ENCODE measurements at places on chromosomes 3 and 15.
A peak's percentile ranks its signal among the peaks of the same experiment; 100 is the strongest.

- DNase-seq, result no peak
Observed at GRCh38 chr15:80560601-80561400, 134.3 kb upstream of the ABHD17C start.

- DNase-seq, result no peak
Observed at GRCh38 chr15:61227269-61227949, 1.7 kb downstream of the RORA start.

DNA sequence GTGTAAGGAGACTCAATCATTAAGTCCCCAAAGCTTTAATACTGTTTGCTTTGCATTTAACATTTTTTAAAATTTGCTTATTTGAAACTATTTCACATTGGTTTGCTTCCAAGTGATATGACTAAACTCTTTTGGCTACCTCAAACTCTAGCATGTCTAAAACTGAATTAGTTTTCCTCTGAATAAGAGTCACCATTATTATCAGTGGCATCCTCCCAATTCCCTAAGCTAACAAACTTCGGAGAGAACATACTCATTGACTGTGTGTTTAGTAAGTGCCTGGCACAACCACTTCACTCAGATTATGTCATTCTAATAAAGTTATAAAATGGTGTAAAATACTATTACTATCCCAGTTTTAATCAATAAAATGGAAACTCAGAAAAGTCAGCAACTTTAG is 21.9 kb downstream of the ATOSA start:
- no peak for DNase-seq

DNA sequence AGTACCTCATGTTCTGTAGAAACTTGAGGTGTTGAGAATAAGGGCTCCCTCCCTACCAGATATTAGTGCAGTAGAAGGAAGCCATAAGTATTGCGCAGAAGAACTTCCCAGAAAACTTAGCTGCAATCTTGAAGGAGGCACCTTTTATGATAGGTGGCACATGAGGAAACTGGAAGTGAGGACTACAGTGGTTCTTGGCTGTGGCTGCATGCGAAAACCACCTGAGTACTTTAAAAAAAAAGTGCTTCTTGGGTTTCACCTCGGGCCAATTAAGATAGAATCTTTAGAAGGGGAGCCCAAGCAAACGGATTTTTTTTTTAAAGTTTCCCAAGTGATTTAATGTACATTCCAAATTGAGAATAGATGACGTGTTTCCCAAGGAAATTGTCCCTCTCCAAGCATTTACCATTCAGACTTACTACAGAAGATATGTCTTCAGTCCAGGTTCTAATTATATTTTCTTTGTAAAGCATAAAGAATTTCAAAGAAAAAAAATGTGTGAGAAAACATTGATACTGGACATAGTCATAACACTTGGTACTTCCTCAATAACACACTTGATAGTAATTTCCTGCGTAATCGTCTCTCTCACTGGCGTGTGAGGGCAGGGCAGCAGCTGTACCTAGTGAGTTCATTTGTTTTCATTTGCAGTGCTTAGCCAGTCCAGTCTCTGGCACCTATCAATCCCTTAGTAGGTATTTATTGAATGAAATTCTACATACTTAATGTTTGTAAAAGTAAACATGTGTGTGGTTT is 12.3 kb upstream of the NR1I2 start:
- DNase-seq, result no peak

DNA sequence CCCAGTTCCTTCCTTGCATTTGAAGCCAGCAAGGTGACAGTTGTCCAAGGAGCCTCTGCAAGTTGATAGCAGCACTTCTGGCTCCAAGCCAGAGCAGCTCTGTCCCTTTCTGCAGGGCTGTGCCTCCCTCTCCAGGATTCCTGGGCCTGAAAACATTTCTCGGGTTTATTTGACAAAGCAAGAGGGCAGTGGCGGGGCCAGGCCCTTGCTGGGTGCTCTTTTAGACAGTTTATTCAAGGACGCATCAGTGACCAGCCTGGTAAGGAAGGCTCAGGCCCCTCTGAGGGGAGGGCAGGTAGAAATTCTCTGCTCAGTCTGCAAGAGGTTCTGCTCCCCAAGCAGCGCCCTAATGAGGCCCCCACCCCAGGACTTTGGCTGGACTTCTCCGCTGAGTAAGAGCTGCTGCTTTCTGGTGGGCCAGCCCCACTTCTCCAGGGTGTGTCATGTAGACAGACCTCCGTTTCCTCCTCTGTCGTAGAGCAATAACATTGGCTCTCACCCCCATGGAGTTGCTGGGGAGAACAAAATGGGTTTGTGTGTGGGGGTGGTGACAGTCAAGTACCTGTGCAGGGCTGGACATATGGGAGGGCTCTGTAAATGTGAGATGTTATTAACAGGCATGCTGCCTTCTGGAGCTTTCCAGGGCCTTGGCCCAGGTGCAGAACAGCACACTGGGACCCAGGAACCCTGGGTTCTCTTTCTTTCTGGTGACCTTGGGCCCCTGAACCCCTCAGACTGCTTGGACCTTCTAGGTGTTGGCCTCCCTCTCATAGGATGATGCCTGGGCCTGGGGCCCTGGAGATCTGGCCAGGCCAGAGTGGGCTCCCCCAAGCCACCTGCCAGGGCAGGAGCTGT is 146.2 kb upstream of the TLE3 start:
- no peak for DNase-seq

DNA sequence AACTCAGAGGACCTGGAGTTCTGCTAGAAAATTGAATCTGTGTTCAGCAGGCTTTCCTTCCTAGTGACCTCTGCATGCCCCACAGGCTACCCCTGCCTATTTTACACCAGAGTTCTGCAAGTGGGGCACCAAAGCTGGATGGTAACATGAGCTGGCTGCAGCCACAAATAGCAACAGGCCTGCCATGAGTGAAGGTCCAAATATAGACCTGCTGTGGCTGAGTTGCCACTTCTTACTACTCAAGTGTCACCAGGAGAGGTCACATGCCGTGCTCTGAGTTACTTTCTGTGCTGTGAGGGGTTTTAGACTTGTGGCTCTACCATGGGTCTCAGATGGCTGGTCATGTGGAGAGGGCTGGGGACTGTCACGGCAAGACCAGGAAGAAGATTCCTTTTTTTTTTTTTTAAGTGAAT is at the start of gene FSD2:
TSS of gene FSD2 (minus strand) at position 76 of the 413 bp plus-strand sequence. CDS start 18,679 bp downstream, outside the sequence.
- DNase-seq, result no peak

GRCh38 chr15:66126456-66126855 is 127.1 kb downstream of the MEGF11 start:
- DNase-seq, result no peak

GRCh38 chr3:66394019-66394752 is 106.6 kb downstream of the LRIG1 start:
- no peak for DNase-seq

GRCh38 chr15:78212546-78213424 is 21.6 kb downstream of the ACSBG1 start:
- DNase-seq, result no peak

GRCh38 chr3:136787349-136787748 is 31.6 kb upstream of the SLC35G2 start:
- DNase-seq, result peak; percentile 32

DNA sequence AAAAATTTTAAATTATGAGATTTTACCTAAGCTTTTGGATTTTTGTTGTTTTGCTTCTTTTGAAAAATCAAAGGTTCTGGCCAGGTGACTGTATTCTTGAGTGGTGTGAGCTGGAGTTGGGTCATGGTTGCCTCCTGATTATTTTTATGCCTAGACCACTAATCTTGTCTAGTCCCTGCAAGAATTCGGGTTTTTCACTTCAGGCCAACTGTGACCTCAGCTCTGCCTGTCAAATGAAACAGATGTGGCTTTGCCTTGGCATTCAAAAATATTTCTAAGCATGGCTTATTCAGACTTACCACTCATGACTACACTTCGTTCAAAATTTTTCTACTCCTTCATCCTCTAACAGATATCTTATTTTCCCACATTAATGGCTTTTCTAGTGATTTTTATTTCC is 25.4 kb upstream of the CDV3 start:
- DNase-seq, result no peak

- DNase-seq, result no peak
Observed at GRCh38 chr15:94600505-94600904, 369.1 kb downstream of the MCTP2 start.

DNA sequence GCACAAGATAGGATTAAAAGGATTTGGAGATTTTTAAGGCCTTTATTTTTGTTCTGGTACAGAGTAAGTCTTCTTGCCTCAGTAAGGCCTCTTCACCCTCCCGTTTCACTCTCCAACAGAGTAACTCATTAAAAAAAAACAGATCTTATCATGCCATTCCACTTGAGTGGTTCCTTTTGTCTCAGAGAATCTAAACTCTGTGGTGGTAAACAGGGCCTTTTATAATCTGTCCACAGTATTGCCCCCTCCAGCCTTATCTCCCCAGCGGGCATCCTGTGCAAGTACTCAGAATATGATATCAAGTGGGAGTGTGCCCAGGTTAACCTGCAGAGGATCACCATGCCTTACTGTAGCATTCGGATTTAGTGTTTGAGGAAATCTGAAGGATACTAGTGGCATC is 20.3 kb upstream of the ATOSA start:
- DNase-seq, result no peak

GRCh38 chr15:54250326-54250725 is 272.1 kb downstream of the UNC13C start:
- no peak for DNase-seq

GRCh38 chr15:70486451-70487386 is 276.6 kb downstream of the UACA start:
- no peak for DNase-seq

DNA sequence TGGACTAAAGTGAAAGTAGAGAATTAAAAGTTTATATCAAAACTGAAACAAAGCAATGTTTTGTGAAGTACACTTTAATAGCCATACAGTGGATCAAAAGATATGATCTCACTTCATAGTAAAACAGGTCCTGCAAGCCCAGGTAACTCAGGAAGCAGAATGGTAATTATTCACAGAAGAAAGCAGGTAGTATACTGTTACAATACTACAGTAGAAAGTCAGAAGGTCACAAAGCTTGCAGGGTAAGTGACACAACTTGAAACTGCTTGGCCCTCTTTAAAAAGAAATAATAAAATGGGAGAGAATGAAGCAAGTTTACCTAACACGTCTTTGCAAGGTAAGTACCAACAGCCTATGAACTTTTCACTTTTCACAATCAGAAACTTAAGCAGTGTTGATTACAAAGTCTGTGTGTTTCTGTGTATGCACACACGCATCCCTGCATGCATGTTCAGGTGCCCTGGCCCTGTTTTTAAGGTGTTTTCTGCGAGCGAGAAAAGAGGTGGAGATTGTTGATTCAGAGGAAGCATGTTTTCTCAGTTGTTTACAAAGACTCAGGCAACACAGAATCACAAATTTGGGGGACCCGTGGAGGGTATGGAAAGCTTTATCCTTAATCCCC is at the start of gene NAALADL2:
TSS of gene NAALADL2 (plus strand) at position 221 of the 622 bp plus-strand sequence.
- no peak for DNase-seq

DNA sequence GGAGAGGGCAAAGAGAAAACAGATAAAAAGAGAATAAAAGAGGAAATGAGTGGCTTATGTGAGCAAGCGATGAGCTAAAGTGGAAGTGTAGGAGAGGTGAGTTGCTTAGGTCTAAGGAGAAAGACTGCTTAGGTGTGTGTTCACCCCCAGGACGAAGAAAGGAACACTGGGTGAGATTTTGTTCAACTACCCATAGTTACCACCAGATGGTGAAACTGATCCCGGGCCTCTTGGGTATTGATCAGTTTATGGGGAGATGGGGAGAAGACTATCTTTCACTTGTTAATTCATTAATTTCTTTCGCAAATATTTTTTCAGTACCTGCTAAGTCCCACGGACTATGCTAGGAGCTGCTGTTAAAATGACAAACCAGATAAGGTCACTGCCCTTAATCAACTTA is 33.9 kb downstream of the GAP43 start:
- DNase-seq, result no peak

- DNase-seq, result no peak
Observed at GRCh38 chr3:185631108-185631507, 45.0 kb downstream of the SENP2 start.

DNA sequence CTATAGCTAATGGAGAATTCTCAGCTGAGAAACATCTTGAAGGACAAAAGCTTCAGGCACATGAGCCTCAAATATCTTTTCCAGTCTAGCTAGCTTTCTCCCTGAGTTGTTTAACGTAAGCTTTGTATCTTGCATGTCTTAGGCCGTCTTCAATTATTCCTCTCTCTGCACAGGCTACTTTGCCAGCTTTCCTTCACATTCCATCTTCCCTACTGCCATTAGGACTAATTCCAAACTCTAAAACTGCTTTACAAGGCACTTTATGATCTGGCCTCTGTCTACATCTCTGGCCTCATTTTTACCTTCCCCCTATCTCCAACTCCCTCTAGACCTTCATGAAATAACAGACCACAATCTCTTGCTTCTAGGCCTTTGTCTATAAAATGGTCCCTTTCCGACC is 171.4 kb downstream of the GREM1 start:
- no peak for DNase-seq

- no peak for DNase-seq
Observed at GRCh38 chr3:114839476-114839875, 307.6 kb downstream of the ZBTB20 start.

- no peak for DNase-seq
Observed at GRCh38 chr3:18307529-18307928, 117.6 kb downstream of the SATB1 start.

DNA sequence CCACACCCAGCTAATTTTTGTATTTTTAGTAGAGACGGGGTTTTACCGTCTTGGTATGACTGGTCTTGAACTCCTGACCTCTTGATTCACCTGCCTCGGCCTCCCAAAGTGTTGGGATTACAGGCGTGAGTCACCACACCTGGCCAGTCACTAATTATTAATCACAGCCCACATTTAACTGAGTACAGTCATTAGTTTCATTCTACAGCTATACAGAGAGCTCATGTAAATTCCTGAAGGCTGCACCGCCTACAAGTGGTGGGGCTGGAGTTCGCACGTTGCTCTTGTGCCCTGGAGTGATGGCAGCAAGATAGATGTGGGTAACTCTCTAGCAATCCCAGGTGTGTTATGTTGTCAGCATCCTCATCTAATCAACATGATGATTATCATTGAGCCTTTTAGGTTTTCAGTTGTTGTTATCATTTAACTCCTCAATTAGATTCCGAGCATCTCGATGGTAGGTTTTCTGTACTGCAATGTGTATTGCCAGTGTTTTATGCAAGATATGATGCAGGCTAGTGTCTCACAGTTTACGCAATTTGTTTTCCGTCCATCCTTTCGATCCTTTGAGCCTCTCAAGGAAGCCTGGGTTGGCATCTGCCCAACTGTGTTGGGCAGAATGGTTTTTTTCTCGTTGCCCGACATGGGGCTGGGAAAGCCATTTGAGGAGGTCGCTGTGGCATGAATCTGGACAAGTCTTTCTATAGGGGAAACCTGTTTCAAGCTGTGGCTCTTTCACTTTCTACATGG is 216.3 kb downstream of the LPP start:
- DNase-seq, result no peak

- DNase-seq, result no peak
Observed at GRCh38 chr15:91625506-91625905, 228.0 kb upstream of the SLCO3A1 start.

- DNase-seq, result no peak
Observed at GRCh38 chr15:80694611-80695098, 455 bp upstream of the ABHD17C start.

- no peak for DNase-seq
Observed at GRCh38 chr3:150443331-150443741, 35.2 kb downstream of the TSC22D2 start.

DNA sequence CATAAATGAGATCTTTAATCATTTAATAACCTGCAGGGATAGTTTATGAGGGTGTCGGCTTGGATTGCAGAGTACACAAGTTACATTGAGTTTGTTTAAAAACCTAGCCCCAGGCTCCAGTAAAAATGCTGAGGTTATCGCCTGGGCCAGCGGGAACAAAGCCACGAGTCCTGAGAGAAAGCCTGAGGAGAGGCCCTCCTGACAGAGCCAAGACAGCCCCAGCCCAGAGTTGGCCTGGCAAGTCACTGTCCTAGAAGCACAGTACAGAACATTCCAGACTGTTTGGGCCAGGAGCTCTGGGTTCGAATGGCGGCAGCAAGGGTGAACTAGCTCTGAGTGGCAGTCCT is 32.4 kb downstream of the SEC61A1 start:
- no peak for DNase-seq
